GM23248 (cell line): ENCODE measurements at places on chromosomes 12 and 14. TPM values are rescaled to one million over a fixed set of nuclear protein-coding genes. Genes with fewer than 3 reads are reported as not detected.

Gene KRT72
- total RNA-seq: not detected in 2 replicates

Gene TEX52
- not detected in 2 replicates for total RNA-seq

GRCh38 chr12:19867970-19868369 lies 428.7 kb downstream of the AEBP2 start:
- no peak for DNase-seq

DNA sequence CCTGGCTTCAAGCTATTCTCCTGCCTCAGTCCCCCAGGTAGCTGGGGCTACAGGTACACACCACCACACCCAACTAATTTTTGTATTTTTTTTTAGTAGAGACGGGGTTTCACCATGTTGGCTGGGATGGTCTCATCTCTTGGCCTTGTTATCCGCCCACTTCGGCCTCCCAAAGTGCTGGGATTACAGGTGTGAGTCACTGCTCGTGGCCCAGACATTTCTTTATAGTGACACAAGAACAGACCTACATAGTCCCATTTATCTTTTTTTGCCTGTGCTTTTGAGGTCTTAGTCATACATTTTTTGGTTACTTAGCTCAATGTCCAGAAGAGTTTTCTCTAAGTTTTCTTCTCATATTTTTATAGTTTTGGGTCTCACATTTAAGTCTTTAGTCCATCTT lies 247.4 kb downstream of the SYT10 start:
- DNase-seq: no peak

Gene HAL
- total RNA-seq: not detected in 2 replicates

GRCh38 chr12:58424735-58425392 lies 483.5 kb downstream of the ATP23 start:
- peak; percentile 44 for DNase-seq

- no peak for DNase-seq
Measured at GRCh38 chr14:101681795-101682194, 79.7 kb upstream of the PPP2R5C start.

- no peak for DNase-seq
Measured at GRCh38 chr12:126545411-126545810, 1480.2 kb downstream of the AACS start.

DNA sequence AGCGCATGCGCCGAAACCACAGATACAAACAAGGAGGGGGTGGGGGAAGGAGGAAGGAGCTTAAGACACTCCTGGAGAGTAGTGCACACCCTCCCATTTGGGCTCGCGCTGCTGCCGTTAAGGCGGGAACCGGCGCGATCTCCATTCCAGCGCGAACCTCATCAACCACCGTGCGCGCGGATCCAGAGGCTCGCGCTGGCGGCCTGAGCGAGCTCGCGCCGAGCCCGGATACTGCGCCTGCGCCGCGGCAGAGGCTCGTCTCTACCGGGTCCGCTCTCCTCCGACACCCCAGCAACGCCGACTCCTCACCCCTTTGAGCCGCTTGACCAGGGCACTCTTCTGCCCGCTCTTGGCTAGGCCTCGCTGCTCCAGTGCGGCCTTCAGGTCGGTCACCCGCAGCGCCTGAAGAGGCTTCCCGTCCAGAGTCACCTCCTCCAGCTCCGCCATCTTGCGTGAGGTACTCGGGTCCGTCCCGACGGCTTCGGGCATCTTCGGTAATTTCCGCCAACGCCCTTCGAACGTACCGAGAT lies at the start of gene ACIN1:
Gene ACIN1 (minus strand): TSS at position 471 of the 530 bp plus-strand sequence. CDS start 24 bp downstream, at position 447.
- DNase-seq: peak; percentile 90

DNA sequence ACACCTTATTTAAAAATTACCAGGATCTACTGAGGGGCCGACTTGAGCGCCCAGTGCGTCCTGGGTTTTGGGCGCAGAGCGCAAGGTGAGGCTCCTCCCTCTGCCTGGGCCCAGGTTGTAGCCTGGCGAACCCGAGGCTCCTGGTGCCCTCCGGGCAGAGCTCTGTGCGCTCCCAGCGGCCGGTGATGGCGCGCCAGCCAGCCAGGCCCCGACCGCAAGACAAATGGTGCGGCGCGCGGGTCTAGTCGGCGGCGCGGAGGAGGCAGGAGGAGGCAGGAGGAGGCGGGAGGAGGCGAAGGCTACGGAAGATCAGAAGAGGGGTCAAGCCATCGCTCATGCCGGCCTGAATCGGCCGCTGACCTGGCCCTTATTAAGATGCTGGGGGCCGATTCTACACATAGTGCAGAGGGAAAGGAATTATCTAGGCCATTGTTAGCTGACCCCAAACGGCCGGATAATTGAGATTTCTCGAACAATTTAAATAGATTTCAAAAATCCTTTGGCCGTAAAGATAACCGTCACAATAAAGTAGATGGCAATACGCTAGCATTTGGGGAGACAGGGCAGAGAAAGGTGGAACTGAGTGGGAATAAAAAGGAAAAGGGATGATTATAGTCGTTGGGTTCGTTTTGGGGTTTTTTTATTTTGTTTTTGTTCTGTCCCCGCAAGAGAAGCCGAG lies 2.8 kb downstream of the TBX5 start:
- peak; percentile 91 for DNase-seq

Gene KERA
- total RNA-seq: not detected in 2 replicates

Gene REP15
- 0.51 and 0.54 TPM in 2 replicates for total RNA-seq

DNA sequence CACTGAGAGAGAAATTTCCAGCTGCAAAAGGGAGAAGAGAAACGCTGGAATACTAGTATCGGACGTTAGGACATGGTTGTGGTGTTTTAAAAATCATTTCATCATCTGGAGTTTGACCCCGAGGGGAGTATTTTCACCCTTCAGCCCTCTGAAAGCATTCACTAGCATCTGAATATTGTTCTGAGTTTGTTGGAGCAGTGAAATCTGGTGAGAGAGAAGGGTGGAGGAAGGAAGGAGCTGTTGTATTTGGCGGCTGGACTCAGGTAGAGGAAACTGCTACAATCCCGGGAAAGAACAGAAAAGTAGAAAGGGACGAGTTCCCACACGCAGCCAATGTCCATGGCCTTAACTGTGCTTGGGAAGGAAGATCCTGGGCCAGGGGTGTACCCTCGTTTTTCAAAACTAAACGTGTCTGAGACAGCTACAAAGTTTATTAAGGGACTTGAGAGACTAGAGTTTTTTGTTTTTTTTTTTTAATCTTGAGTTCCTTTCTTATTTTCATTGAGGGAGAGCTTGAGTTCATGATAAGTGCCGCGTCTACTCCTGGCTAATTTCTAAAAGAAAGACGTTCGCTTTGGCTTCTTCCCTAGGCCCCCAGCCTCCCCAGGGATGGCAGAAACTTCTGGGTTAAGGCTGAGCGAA lies 896 bp upstream of the CDKN1B start:
- peak; percentile 58 for DNase-seq

Gene HVCN1
- 4.1 and 7.6 TPM in 2 replicates for total RNA-seq

DNA sequence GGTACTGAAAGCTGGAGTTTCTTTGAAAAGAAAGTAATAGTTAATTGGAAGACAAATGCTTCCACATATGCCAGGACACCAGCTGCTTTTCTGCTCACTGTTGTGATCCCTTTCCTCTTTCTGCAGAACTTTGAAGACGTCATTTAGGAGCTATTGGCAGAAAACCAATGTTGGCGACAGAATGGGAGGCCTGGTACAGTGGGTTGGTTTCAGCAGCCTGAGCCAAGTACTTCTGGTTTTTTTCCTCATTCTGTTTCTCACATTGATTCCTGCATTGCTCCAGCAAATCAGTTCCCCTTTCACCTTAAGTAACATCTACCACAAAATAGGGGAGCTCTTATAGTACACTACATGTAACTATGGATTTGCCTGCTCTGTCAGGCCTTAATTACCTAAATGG lies 96.9 kb downstream of the FIGNL2 start:
- no peak for DNase-seq

DNA sequence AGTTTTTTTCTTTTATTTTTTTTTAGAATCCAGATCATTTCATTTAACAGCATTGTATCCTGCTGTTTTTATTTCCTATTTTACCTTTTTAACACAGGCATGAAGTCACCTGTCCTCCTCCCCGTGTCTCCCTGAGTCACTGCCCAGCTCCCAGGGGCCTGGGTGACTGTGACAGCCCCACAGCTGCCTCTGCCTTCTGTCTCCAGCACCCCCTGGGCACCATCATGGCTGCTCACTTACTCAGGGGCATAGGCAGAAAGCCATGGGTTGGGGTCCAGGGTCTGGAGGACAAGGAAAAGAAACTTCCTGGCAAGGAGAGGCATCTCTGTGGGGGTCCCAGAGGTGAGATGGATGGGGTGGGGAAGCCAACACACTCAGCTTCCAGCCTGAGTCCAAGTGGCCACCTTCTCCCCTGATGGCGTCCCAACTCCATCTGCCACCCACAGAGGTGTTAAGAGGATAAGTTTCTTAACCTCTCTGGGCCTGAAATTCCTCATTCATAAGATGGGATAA lies 25.3 kb downstream of the TMEM63C start:
- no peak for DNase-seq

DNA sequence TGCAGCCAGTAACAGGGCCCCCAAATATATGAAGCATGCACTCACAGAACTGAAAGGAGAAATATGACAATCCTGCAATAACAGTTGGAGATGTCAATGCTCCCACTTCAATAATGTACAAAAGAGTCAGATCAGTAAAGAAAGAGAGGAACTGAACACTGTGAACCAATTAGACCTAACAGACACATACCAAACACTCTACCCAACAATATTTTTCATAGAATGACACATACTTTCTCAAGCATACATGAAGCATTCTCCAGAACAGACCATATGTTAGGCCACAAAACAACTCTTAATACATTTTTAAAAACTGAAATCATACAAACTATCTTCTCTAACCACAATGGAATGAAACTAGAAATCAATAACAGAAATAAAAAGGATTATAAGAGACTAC lies 80.2 kb downstream of the ELK3 start:
- peak; percentile 73 for DNase-seq

Gene LALBA
- total RNA-seq: not detected in 2 replicates

DNA sequence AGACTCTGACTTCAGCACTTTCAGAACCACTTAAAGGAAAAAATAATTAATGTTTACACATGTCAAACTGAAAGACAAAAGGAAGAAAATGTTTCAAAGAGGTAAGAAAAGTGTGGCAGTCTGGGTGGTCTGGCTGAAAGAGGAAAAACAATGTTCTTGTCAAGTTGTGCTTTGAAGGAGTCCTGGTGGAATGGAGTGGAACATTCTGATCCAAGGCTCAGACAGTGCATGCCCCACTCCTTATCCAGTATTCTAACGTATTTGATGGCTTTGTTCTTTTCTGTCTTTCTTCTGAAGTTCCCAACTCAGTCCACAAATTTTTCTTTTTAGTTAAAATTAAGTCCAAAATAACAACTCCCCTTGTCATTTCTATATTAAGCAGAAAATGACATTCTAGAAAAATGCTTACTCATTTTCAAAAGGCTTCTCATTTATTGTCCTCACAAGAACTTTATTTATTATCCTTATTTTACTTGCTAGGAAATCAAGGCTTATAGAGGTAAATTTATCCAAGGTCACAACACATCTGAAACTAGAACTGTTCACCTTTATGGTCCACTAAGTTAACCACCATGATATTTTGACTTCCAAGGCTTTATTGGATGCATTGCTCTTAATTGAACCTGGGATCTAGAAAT lies 121.7 kb upstream of the NAP1L1 start:
- no peak for DNase-seq

GRCh38 chr12:104477510-104478390 lies 21.0 kb downstream of the CHST11 start:
- no peak for DNase-seq

Gene C14orf93
- 7.1 and 11.4 TPM in 2 replicates for total RNA-seq
